ENCODE measurements at places on chromosomes 13 and 19.

GRCh38 chr13:112744168-112745021, 54.6 kb downstream of the ATP11A start:
- DNase-seq = no peak

DNA sequence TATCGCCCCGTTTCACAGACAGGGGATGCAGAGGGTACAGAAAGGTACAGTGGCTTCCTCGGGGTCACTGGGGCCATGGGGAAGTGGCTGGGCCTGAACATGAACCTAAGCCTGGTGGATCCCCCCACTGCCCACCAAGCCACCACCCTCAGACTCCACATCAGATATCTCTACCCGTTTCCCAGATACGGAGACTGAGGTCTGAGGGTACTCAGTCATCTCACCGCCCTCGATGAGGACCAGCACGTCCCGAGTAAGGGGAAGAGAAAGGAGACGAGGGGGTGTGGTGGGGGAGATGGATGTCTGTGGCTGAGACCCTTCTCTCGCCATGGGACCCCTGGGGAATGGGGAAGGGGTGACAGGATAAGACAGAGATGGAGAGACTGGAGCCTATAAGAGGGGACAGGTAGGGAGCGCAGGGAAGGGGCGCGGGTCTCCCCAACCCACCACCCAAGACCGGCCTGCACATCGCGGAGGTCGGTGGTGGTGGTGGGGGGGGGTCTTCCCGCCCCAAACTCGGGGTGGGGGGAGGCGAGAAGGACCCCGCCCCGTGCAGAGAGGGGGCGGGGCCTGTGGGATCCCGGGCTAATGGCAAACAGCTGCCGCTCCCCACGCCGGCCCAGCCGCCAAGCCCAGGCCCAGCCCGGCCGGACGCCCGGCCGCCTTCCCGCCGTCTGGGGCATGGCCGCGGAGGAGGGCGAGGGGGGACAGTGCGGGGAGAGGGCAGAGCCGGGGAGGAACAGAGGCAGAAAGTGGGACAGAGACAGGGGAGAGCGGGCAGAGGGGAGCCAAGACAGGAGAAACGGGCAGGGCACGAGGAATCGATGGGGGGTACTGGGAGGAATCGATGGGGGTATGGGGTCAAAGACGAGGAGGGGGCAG, 698 bp downstream of the KANK2 start:
- no peak for DNase-seq

DNA sequence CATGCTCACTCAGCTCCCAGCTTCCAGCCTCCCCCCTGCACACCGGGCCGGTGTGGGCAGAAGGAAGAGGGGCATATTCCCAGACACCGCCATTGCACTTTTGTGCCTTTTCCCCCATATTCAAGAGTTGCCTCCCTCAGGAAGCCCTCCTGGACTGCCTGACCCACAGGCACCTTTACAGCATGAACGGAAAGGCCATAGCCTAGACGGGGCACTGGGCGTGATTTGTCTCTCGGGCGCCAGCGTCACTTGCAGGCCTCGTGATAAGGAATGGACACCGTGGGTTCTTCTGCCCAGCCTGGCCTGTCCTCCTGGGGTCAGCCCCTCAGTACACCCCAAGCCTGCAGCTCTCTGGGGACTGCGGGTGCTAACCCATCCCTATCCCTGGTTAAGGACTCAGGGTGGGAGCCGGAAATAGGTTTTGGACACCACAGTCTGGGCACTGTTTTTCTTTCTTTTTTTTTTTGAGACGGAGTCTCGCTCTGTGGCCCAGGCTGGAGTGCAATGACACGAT, 933 bp upstream of the UQCR11 start:
- DNase-seq = no peak

DNA sequence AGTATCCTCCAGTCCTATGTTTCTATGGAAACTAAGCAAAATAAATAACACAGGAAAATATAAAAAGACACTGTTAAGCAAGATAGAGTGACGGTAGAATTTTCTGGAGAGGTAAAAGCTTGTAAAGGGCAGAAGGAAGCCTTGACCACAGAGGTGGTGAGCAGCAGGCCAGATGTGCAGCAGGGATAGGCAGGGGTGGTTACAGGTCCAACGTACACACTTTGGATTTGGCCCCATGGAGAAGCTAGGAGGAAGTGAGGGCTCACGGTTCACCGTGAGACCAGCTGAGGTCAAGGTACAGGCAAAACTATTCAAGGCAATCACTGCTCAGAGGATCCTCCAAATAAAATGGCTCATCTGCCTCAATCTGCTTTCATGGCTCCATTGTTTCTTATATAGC, 242.8 kb downstream of the B3GLCT start:
- no peak for DNase-seq

- DNase-seq = no peak
These were observed 93.5 kb downstream of the ATP11A start for GRCh38 chr13:112783135-112783977.

DNA sequence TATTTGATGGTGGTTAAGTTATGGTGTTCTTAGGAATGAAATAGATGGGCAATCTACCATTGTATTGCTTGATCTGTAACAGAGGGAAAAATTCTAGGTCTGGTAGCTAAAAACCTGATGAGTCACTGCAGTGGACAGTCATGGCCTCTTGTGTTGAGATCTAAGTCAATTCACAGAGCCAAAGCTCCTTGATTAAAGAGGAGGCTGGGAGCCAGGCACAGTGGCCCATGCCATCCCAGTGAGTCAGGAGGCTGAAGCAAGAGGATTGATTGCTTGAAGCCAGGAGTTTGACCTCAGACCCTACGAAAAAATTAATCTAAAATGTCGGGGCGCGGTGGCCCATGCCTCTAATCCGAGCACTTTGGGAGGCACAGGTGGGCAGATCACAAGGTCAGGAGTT, 67.1 kb upstream of the KPNA3 start:
- no peak for DNase-seq

DNA sequence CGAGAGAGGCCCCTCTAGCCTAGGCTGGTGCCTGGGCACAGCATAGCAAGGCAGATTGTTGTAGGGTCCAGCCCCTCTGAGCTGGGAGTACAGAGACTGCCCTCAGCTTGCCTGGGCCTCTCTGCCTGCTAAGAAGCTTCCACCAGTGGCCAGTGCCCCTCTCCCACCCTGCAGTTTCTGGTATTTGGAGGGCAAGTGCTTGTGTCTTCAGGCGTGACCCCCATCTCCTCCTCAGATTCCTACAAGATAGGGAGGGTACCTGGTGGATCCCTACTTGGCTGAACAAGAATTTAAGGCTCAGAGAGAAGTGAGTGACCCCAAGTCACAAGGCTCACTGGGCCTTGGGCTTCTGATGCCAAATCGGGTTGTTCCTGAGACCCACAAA, 152.7 kb downstream of the URI1 start:
- no peak for DNase-seq

DNA sequence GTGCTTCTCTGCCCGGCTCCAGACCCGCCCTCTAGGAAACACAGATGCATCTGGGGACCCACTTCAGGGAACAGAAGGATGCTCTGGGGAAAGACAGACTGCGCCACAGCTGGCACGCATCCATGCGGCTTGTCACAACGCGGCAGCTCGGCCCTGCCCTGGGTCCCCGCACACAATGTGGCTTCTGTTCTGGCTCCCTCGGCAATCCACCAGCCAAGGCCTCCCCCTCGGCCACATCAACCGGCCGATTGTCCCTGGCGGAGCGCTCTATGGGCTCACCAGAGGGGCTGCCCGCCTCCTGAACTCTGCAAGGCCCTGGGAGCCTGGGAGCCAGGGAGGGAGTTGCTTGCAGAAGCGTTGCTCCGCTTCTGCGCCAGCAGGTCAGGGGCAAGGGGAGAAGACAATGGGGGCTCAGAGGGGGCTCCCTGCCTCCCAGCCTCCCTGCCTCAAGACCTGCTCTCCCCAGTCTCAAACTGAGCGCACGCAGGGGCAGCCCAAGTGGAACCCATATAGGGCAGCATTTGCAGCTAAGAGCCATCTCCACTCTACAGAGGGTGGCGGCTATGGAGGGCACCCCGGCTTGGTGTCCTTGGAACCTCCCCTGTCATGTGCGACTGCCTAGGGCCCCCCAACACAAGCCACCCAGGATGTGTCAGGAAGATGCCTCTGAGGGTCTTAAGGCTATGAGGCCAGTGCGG, 37.9 kb downstream of the MLLT1 start:
- DNase-seq = no peak

DNA sequence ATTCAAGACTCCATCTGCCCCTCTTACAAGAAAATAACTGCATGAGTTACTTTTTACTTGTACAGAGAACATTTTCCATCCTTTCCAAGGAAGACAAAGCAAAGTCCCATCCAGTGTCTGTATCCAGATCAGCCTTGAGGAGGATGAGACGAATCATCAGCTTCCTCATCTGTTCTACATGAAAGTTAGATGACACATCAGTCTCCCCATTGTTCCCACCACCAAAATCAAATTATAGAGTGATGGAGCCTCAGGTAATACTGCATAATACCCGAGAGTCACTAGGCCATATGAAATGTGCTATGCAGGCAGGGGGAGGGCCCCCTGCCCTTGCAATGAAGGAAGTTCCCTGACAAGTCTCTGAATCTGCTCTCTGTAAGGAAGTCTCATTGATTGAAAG, 1244.6 kb upstream of the SLC10A2 start:
- DNase-seq = no peak

DNA sequence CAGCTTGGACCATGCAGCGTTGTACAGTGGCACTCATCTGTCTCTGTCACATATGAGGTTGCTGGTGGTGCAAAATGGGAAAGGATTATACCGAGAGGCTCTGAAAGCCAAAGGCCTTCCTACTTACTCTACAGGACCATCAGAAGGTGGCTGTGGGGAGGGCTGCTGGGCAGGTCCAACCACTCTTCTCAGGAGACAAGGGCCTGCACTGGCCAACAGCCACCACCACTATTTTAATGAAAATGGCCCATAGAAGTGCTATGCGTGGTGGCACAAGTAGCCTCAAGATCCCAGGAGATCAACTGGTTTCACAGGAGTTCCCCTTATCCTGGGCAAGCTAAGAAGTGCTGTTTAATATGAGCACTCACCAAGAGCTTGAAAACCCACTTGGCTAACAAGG, 52.3 kb downstream of the MRPL57 start:
- no peak for DNase-seq

- no peak for DNase-seq
These were observed 66.2 kb downstream of the SLC15A1 start for GRCh38 chr13:98686270-98686669.

DNA sequence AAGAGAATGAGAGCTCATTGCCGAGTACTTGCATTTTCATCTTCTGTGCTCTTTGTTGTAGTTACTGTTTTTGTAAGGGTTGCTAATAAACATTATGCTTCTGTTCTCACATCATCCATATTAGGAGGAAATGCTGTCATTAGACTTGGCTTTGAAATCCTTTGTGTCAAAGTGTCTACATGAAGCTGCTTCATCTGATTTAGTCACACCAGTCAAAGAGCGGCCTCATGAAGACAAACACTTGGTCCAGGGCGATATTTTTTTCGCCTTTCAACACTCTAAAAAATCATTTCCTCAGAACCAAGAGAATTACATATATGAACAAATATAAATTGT, 105.0 kb downstream of the SPRY2 start:
- no peak for DNase-seq

GRCh38 chr13:100298116-100298681, 209.3 kb downstream of the PCCA start:
- DNase-seq = no peak

GRCh38 chr13:96527497-96527896, 437.6 kb downstream of the HS6ST3 start:
- DNase-seq = no peak

- no peak for DNase-seq
These were observed 4.9 kb downstream of the SMAD9 start for GRCh38 chr13:36915106-36915505.

DNA sequence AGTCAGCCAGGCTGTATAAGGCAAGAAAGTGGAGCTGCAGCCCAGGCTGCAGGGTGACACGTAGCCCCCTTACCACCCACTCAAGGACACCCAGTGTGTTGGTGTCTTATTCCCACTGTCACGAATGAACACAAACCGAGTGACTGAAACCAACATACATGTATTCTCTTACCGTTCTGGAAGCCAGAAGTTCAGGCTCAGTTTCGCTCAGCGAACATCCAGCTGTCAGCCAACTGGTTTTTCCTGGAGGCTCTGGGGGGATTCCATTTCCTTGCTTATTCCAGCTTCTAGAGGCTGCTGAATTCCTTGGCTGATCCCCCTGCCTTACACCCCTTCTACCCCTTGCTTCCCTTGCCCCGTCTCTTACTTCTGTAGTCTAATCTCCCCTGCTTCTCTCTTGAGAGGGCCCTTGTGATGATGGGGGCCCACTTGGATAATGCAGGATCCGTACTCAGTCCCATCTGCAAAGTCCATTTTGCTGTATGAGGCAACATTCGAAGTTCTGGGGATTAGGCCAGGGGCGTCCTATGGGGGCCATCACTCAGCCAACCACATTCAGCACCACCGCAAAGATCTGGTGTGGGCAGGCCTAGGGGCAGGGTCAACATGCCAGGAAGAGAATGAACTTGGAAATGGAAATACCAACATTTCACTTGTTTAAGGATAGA, 47.3 kb upstream of the MTIF3 start:
- no peak for DNase-seq

DNA sequence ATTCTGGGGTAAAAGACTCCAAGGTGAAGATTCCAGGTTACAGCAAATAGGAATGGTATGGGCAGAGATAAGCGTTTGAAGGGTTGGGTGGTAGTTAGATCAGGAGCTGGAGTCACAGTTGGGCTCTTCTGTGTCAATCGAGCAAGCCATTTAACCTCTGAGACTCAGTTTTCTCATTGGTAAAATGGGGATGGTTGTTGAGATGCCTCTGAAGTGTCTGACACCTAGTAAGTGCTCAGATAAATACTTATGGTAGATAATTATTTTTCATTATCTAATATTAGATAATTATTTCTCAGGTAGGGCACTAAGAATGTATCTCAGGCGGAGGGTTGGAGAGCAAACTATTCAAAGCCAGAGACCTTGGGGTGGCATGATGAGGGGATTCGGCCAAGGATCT, 7.8 kb downstream of the LTBP4 start:
- DNase-seq = no peak

GRCh38 chr13:37453246-37453645, 145.3 kb downstream of the POSTN start:
- no peak for DNase-seq

- DNase-seq = no peak
These were observed 150.4 kb downstream of the POSTN start for GRCh38 chr13:37448153-37448552.

- no peak for DNase-seq
These were observed 716.5 kb upstream of the PRR20A start for GRCh38 chr13:56424246-56424645.

GRCh38 chr13:105920370-105920769, 615.1 kb downstream of the EFNB2 start:
- DNase-seq = no peak

GRCh38 chr19:18946918-18947317, 5.9 kb upstream of the HOMER3 start:
- no peak for DNase-seq

DNA sequence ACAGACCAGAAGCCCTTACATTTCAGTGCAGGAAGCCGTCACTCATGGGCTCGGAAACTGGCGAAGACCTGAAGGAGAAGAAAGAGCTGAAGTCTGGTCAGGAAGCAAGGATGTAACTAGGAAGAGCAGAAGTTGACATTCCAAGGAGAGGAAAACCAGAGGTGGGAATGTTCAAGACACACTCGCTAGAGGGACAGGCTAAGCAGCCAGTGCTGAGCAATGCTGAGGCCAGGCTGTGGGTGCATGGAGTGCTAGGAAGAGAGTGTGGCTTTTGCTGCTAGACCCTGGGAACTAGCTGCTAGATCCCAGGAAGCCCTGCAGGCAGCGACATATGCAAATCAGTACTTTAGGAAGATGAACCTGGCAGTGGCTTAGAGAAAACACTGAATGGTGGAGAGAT, 12.1 kb upstream of the URAD start:
- DNase-seq = no peak

Measured in activated CD4-positive, alpha-beta T cell treated with anti-CD3 and anti-CD28 coated beads, Interleukin-2, amount 50 U/mL, for 48 hours (primary cell).